ENCODE measurements at places on chromosomes 13 and 19.

- no peak for DNase-seq
Observed at GRCh38 chr13:48559638-48560320, 26.9 kb upstream of the RCBTB2 start.

DNA sequence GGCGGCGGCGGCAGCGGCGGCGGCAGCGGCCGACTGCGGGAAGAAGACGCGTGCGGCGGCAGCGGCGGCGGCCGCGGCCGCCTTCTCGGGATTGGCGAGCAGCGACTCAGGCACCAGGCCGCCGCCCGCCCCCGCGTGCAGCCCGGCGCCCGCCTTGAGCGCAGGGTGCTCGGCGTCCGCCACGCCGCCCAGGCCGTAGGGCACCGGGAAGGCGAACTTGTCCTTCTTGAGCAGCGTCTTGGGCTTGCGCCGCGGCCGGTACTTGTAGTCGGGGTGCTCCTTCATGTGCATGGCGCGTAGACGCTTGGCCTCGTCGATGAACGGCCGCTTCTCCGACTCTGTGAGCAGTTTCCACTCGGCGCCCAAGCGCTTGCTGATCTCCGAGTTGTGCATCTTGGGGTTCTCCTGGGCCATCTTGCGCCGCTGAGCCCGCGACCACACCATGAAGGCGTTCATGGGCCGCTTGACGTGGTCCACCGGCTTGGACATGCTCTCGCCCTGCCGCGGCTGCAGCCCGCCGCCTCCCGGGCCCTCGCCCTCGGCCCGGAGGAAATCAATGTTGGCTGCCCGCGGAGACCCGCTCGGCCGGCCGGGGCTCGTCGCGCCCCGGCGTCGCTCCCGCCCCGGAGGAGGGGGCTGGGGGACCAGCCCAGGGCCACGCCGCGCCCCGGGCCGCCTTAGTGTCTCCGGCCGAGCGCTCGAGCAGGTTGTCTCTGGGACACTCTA is 621 bp downstream of the SOX21 start:
- DNase-seq = no peak

DNA sequence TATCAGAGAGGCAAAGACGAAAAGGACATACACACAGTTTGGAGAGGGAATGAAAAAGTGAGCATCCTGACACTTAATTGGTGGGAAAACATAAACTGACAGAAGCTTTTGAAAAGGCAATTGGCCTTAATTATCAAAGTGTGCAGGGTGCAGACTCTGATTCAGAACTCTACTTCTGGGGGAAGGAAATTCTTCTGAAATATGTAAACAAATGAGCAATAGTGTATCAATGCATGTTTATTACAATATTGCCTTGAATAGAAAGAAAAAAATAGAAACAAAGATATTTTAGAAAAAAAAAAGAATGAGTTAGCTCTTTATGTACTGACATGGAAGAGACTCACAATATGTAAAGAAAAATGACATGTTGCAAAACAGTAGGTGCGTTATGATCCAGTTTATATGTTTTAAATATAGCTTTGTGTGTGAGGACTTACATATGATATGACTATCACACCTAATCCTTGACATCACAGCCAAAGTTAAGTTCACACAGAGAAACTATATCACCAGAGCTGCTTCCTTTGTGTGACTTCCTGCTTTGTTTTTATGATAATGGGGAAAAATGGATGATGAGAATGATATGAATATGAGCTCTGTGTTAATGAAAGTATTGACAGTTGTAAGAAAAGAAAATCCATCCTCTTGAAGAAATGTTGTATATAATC is 182.4 kb downstream of the KCTD12 start:
- DNase-seq = no peak

DNA sequence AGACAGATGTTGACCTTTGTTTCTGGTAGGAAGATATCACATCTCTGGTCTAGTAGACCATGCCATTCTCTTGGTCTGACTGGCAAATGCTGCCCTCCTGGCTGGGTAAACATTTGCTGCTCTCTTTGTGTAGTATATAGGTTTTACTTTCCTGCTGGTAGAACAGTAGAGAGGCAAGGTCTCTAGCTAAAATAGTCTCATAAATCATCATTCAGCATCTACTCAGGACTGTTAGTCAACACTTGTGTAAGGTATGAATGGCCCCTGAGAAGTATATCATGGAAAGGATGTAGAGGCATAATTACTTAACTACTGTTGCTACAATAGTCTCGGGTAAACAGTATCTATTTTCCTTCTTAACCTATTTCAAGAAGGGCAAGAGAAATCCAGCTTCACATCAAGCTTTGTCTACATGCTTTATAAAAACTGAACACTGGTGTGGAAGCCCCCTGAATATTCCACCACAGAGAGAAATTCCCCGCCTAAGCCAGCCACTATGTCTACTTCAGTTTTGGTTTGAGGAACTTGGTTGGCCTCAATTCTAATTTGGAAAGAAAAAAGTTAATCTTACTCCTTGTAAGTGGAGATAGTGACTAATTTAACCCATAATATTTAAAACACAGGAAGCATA is 18.4 kb upstream of the MYCBP2 start:
- peak; percentile 17 for DNase-seq

DNA sequence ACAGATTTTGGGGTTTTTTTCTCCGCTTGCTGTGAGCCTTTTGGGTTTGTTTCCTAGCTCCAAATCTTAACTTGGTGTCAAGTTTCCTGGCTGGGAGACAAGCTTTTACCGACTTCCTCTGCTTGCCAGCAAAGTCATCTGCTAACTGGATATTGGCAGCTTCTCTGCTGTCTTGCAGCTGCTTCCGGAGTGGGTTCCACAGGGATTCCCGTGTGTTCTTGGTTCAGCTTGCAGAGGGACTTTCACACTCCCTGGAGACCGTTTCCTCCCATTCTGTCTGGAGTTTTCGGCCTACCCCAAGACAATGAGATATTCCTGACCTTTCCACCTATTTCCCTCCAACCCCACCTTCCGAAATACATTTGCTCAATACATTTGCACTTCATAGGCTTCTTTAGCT is 2.2 kb upstream of the COLGALT1 start:
- peak; percentile 72 for DNase-seq

DNA sequence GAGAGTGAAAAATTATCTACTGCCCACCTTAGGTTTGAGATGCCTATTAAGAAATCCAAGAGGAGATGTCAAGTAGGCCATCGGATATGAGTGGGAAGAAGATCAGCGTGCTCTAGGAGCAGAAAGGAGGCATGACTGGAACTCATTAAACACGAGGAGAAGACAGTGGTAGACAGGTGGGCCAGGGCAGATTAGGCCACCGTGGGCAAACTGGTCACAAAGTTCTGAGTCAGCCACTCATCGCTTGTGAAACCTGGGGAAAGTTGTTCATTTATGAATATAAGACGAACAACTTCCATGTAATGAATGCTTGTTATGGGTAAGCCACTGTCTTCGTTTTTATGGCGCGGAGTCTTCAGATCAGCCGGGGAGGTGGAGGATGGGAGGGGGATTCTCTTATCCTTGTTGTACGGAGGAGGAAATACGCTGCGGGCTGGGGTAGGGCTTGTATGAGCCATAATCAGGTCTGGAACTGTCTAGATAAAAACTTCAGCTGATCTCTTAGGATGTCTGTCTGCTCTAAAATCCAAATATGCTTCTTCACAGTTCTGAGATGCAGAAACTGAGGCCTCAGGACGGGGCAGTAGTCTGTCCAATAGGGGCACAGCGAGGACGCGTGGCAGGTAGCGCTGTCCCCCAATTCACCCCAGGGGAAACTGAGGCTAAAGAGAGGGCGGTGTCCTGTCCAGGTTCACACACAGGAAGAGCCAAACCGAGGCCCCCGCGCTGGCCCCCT is 1.1 kb upstream of the ZNF444 start:
- no peak for DNase-seq

DNA sequence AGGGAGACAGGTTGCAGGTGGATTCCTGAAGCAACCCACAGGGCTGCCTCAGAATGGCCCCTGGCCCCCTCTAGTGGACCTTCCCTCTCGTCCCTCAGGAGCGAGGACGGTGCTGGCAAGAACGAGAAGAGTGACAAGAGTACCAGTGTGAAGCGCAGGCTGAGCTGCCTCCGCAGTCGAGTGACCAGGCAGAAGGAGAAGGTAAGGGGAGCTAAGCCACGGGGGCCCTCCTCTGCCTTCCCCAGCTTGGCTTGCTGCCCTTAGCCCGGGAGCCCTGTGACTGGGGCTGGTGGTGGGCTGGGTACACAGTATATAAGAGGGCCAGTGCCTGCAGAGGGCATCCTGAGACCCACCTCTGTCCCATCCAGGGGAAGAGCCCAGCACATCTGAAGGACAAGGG is 34.0 kb downstream of the ARHGEF18 start:
- no peak for DNase-seq

GRCh38 chr13:105814902-105815250 is 720.6 kb downstream of the EFNB2 start:
- DNase-seq = no peak
